ENCODE measurements at places on chromosomes 7 and 10.

DNA sequence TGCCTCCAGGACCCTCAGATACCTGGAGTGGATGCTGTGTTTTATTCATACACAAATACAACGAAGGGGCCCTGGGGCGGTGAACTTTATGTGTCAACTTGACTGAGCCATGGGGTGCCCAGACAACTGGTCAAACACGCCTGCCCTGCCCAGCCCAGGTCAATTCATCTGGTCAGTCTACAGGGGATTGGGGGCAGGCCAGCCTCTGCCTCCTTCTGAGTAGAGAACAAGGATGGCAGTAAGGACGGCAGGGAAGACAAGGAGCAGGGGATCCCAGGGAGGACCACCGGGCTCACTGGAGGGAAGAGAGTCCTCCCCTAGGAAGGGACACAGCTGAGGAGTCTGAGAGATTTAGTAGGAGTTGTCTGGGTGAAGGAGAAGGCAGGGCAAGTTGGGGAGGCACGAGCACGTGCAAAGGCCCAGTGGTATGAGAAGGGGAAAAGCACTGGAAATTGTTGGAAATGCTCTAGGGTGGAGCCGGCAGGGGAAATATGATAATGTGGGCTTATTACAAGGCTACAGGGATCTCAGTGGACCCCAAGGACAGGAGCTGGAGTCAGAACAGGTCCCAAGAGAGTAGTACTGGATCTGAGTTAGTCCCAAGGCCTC is 63.4 kb downstream of the MYL10 start:
- no peak for DNase-seq

GRCh38 chr10:125489731-125490130 is 193.2 kb downstream of the TEX36 start:
- no peak for DNase-seq

GRCh38 chr10:71372882-71373495 is 23.7 kb upstream of the CDH23 start:
- DNase-seq = no peak

- DNase-seq = no peak
Measured at GRCh38 chr7:131105294-131105798, 222.3 kb upstream of the MKLN1 start.

GRCh38 chr10:102814873-102815661 is 22.1 kb downstream of the CYP17A1 start:
- DNase-seq = no peak

- DNase-seq = no peak
Measured at GRCh38 chr7:95609277-95609971, 13.1 kb upstream of the PDK4 start.

Measured in cortex of kidney (tissue), 1 donor.